ENCODE measurements at places on chromosomes 11 and 22. TPM values are rescaled to one million over a fixed set of nuclear protein-coding genes. Genes with fewer than 3 reads are reported as not detected.

The KRTAP5-10 gene
- not detected for total RNA-seq

GRCh38 chr11:130769782-130770535 is 146.3 kb downstream of the SNX19 start:
- DNase-seq = no peak

DNA sequence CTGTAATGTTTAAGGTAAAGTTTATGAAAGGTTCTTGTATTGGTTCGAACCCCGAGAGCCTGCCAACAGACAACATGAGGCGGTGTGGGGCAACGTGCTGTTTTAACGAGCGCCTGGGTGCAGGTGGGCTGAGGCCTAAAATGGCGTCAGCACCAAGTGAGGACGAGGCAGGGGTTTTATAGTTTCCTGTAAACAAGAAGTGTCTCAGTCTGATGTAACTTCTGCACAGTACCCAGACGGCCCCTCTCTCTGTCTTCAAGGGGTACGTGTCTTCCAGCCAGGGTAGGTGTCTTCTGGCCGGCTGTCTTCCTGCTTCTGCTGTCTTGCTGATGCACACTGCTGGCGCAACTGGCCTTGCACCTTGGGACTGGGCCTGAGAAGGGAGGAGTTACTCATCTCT is 2.7 kb downstream of the PPFIBP2 start:
- no peak for DNase-seq

DNA sequence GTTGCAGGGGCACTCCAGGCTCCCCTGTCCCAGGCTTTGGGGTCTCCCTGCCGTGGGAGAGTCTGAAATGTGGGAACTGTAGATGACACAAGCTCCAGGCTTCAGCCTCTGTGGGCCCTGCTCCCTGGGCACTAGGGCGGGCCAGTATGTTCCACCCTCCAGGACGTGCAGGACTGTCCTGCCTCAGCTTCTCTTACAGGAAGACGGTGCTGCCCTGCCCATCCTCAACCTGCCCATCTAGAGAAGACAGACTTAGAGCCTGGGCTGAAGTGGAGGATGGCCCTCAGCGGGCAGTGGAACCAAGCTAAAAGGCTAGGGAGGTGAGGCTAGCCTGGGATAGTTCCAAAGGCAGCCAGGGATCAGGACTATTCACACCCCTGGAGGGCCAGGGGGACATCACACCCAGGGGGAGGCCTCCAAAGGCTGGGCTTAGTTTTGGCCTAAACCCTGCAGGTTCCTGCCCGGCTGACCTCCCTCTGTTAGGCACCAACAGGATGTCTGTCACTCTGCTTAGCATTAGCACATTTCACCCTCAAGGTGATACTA is 4.0 kb upstream of the CERK start:
- DNase-seq = no peak

GRCh38 chr11:115334932-115335788 is 169.1 kb downstream of the CADM1 start:
- DNase-seq = no peak

All from activated CD4-positive, alpha-beta memory T cell treated with anti-CD3 and anti-CD28 coated beads for 36 hours (primary cell).